ENCODE measurements at places on chromosomes 1 and 21. TPM values are rescaled to one million over a fixed set of nuclear protein-coding genes. Genes with fewer than 3 reads are reported as not detected.

- no peak for DNase-seq
Measured at GRCh38 chr1:228390649-228391048, 16.0 kb downstream of the TRIM11 start.

- DNase-seq = no peak
Measured at GRCh38 chr21:46007492-46007868, 25.9 kb downstream of the COL6A1 start.

DNA sequence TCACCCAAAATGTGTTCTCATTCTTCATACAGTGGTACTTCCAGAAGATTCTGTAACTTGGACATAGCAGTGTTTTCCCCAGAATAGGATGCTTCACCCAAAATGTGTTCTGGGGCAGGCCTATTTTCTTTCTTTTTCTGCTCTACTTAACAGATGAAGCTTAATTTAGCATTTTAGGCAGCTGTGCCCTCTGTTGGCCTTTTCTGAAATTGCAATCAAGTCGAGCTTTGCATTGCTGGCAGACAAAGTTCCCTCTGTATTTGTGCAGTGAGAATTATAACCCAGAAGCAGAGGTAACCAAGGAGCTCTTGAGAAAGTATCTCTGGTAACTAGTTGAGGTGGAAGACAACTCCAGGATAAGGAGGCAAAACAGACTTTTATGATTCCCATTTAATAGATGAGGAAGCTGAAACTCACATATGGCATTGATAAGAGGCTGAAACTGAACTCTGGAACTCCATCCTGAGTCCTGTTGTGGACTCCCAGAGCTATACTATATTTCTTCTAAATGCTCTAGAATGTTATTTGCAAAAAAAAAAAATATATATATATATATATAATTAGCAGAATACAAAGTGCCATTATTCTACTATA is 50.3 kb upstream of the L1TD1 start:
- no peak for DNase-seq

DNA sequence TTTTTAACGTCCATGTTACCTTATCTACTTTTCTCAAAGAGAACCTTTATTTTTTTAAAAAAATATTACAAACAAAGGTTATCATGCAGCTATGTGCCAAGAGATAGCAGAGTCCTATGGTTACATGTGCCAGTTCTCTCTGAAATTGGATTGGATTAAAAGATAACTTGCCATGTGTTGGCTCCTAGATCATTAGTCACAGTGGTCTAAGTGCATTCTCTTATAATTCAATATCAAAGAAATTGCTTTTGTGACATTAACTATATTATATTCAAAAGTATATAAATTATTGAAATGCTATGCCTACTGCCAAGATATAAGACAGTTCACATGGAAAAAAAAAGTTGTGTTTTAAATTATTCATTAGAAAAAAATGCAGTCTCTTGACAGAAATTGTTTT is 494.2 kb downstream of the NEGR1 start:
- no peak for DNase-seq

- no peak for DNase-seq
Measured at GRCh38 chr1:1889847-1890505, 911 bp downstream of the GNB1 start.

Gene DIRAS3
- total RNA-seq = 14.4 TPM

- no peak for DNase-seq
Measured at GRCh38 chr1:45678489-45678888, 7.8 kb downstream of the GPBP1L1 start.

DNA sequence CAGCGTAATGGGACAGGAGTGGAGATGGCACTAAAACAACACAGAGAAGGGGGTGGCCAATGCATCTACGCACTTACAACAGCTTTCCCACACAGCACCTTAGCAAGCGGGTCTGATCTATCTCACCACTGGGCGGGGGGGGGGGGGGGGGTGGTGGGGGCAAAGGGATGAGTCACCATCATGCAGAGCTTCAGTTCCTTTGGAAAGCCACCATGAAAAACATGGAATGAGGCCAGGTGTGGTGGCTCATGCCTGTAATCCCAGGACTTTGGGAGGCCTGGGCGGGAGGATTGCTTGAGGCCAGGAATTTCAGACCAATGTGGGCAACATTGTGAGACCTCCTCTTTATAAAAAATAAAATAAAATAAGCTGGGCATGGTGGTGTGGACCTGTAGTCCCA is 47.2 kb downstream of the KLHDC7A start:
- no peak for DNase-seq

- no peak for DNase-seq
Measured at GRCh38 chr1:46493316-46494032, 3.8 kb downstream of the DMBX1 start.

- DNase-seq = no peak
Measured at GRCh38 chr1:59505596-59506028, 208.7 kb downstream of the FGGY start.

DNA sequence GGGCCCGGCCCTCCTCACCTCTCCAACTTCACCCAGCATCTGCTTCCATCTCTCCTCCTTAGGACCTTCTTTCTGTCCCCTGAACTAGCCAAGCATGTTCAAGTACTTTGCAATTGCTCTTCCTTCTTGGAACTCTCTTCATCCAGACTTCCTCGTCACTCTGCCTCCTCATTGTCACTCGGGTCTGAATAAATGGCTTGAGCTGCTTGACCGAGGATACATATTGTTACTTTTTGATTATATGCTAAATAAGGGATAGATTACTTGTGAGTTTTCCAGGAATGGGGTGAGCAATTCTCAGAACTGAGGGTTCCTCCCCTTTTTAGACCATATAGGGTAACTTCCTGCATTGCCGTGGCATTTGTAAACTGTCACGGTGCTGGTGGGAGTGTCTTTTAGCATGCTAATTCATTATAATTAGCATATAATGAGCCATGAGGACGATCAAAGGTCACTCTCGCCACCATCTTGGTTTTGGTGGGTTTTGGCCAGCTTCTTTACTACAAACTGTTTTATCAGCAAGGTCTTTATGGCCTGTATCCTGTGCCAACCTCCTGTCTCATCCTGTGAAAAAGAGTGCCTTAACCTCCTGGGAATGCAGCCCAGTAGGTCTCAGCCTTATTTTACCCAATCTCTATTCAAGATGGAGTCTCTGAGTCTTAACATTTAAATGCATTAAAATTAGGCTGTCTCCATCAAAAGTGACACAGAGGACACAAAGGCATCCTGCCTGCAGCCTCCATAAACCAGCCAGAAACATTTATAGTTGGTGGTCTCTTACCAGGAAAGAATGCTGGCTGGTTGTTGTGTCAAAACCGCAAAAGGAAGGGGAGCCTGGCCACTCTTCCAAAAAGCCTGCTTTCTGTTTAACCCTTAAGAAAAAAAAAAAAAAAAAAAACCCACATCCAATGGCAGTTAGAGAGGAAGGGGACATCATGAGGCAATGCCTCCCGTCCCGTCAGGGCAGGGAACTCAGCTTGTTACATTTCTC is 179.3 kb downstream of the KAZN start:
- DNase-seq = no peak

- no peak for DNase-seq
Measured at GRCh38 chr1:29754573-29755375, 518.5 kb downstream of the PTPRU start.

Gene CTSK
- 590 TPM for total RNA-seq

DNA sequence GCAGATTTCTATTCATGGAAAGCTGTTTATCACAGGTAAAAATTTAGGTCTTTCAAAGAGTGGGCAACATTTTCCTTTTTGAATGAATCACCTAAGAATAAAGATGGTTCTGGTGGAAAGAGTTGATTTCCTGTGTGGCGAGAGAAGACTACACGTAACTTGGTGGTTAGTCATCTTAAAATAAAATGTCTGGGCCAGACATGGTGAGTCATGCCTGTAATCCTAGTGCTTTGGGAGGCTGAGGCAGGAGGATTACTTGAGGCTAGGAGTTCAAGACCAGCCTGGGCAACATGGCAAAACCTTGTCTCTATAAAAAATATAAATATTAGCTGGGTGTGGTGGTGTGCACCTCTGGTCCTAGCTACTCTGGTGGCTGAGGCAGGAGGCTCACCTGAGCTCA is 65.7 kb downstream of the DISP1 start:
- no peak for DNase-seq

- no peak for DNase-seq
Measured at GRCh38 chr1:39954324-39954869, 548 bp upstream of the MFSD2A start.

DNA sequence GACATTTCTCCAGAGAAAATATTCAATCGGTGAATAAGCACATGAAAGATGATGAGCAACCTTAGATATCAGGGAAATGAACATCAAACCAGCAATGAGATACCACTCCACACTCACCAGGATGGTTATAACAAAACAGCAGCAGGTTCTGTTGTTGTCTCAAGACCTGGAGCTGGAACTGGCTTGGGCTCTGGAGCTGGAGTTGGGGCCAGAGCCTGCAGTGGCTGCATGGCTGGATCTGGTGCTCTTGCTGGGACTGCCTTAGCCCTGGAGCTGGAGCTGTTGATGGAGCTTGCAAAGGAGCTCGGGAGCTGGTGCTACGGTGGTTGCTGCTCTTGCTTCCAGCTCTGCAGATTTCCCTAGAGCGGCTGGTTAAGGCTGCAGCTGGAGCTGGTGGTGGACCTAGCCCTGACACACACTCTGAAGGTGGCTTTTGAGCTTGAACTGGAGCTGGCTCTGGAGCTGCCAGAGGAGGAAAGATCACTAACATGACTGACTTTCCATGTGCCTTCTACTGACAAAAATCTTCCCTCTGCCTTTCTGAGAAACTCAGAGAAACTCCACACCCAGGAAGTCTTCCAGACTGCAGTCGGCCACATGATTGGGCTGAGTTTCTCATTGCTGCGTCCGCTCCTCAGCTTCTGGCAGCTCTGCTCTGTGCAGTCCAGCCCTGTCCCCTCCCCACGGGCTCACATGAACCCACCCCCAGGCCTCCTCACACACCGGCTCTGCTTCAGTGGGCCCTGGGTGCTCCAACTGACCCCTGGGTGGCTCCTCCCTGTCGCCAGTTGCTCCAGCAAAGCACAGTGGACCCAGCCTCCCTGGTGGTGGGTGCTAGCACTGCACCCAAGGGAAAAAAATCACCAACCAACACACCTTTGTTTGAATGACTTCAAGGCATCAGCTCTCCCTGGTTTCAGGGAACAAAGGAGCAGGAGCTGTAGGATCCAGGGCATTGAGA is 139.1 kb upstream of the FMN2 start:
- DNase-seq = no peak

GRCh38 chr1:211335522-211336157 is 9.0 kb downstream of the TRAF5 start:
- no peak for DNase-seq

Gene MCM3AP
- 91.5 TPM for total RNA-seq

GRCh38 chr1:113765306-113766230 is 6.3 kb upstream of the PHTF1 start:
- DNase-seq = no peak

Gene ETV3
- total RNA-seq = 22.0 TPM

Gene OR2C3
- total RNA-seq = not detected

DNA sequence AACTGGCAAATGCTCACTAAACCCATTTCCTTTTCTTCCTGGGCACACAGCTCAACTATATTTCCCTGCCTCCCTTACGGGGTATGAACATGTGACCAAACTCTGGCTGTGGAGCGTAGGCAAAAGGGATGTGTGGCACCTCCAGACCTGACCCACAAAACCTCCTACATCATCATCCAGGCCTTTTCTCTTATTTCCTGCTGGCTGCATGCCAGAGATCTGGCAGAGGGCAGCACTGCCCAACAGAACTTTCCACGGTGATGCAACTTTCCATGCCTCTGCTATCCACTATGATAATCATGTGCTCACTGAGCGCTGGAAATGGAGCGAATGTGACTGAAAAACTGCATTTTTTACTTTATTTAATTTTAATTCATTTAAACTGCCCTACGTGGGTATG is 99.6 kb upstream of the CACNA1E start:
- no peak for DNase-seq

Gene PLK3
- total RNA-seq = 29.0 TPM

- no peak for DNase-seq
Measured at GRCh38 chr1:228920831-228921230, 185.6 kb downstream of the RHOU start.

Gene A3GALT2
- total RNA-seq = not detected

DNA sequence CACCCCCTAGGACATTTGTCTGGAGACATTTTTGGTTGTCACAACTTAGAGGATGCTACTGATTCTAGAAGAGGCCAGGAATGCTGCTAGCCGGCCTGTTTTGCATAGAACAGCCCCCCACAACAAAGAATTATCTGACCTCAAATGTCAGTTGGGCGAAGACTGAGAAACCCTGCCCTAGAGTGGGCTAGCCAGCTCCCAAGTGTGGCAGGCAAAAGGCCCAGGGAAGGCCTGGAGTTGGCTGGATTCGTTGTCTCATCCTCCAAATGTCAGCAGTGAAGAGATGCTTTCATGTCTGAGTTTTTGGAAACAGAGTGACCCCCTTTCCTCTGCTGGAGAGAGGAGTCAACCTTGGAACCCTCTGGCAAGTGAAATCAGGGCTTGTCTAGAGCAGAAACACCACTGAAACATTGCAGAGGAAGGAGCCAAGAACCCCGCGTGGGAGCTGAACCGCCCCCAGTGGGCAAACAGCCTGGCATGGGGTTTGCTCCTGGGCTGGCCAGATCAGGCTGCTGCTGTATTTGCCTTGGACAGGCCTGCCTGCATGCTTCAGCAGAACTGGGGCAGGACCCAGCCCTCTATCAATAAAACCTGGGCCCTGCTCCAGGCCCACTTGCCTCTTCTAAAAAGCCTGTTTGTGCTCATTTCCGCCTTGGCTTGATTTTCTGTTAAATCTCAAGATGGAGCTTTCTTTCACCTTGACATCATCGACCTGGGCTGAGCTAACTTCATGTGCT is 32.9 kb downstream of the RASSF5 start:
- peak; percentile 64 for DNase-seq

Gene LRIG2
- total RNA-seq = 20.0 TPM

Gene KISS1
- not detected for total RNA-seq

GRCh38 chr1:56394298-56394697 is 185.1 kb downstream of the PLPP3 start:
- DNase-seq = no peak

GRCh38 chr1:242030071-242030470 is 31.2 kb upstream of the MAP1LC3C start:
- DNase-seq = no peak

Gene ST6GALNAC3
- total RNA-seq = 4.1 TPM

Gene ZNF697
- total RNA-seq = 7.0 TPM

Gene CYP4B1
- total RNA-seq = 58.4 TPM

Gene CNKSR1
- 22.3 TPM for total RNA-seq

DNA sequence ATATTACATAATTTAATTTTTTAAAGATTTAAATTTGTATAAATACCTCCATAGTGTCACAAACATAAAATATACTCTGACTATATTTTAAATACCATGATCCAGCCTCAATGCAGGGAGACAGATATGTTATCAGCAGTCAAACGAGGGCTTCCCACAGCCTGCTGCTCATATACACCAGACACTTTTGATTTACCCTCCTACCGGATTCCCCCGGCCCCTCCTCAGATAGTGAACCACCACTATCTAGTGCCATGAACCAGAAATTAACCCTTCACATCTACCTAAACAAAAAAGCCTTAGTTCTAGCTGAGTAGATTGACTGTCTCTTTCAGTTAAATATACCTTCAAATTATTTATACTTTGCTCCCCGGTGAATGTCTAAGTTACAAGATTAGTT is 52.4 kb upstream of the C1orf53 start:
- DNase-seq = no peak

GRCh38 chr1:38082769-38083263 is 36.2 kb upstream of the POU3F1 start:
- DNase-seq = no peak

Gene LIPI
- total RNA-seq = not detected

GRCh38 chr1:71831646-71832045 is 450.7 kb downstream of the NEGR1 start:
- DNase-seq = no peak

GRCh38 chr21:42654179-42654912 is 925 bp downstream of the PDE9A start:
- DNase-seq = no peak

Gene CD55
- 132 TPM for total RNA-seq

All from breast epithelium (tissue), 4 donors.